ENCODE measurements at places on chromosomes 1 and 21.

GRCh38 chr1:93813076-93813475, 65.9 kb downstream of the DNTTIP2 start:
- no peak for DNase-seq

DNA sequence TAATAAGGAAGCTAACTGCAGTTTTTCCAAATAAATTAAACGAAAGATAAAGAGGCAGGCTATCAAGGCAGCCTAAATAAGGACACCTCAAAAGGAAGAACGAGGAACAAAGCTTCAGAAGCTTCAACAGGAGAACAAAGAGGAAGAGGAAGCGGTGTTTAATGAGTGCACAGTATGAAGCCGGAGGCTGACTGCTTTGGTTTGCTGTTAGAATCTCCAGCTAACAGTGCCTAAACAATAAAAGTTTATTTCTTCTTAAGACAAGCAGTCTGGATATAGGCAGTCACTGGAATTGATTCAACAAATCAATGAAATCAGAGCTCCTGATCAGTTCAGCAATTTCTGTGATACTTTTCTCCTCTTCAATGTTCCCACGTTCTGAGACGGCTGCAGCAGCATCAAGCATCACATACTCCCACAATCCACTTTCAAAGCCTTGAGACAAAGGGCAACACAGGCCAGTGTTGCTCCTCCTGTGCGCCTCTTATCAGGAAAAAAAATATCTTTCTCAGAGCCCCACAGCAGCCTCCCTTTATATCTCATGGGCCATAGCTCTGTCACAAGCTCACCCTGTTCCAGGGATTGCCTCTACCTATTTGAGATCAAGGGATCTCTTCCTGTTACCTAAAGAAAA, 365.6 kb upstream of the ST6GALNAC5 start:
- DNase-seq: no peak

DNA sequence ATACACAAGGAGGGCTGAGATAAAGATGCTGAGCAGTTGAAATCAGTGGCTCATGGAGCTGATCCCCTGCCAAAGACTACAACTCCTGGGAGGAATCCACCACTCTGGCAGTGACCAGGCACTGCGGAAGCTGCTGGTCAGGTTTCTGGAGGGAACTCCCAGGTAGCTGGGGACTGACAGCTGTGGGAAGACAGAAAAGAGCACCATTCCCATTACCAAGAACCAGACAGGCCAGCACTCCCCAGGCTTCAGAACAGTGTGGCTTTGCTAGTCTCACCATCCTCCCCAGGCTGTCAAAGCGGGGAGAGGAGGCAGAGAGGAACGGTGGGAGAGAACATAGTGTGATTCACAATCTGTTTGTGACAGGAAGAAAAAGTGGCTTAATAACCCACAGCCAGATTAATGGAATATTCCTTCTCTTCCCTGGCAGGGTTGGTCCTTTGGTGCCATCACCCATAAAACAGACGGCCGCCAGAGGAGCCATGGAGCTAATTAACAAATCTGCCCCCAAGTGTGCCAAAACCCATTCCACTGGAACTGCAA, 92.1 kb downstream of the MAB21L3 start:
- no peak for DNase-seq

DNA sequence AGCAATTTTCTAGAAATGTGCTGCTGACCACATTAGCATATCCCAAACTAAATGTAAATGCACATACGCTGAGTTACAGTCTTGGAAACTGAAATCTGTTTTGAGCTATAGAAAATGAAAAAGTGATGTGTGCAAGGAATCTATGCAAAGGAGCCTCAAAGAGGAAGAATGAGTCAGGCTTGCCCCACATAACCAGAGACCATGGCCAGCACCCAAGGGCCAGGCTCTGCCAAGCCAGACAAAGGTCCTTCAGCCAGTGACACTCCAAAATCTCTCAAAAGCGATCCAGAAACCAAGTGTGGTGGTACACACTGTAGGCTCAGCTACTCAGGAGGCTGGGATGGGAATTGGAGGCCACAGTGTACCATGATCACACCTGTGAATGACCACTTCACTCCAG, 195.2 kb downstream of the TOMM20 start:
- no peak for DNase-seq

DNA sequence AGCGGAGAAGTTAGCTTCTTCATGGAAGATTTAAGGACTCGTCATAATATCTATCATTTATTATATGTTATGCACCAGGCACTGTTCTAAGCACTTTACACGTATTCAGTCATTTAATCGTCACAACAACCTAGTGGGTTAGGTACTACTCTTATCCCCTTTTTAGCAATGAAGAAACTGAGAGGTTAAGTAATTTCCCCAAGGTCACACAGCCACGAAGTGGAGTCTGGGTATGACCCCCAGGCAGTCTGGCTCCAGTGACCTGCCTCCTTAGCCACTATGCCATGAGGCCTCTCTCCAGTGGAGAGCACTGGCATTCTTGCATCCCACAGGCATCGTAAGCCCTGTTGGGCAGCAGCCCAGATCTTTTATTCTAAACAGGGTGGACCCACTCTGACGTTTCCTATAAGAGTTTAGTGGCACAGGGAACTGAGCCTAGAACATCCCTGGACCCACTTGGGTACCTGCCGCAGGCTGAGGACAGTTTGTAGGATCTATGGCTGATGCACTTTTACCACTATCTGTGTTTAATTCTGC, 123.0 kb downstream of the NAV1 start:
- DNase-seq: no peak

DNA sequence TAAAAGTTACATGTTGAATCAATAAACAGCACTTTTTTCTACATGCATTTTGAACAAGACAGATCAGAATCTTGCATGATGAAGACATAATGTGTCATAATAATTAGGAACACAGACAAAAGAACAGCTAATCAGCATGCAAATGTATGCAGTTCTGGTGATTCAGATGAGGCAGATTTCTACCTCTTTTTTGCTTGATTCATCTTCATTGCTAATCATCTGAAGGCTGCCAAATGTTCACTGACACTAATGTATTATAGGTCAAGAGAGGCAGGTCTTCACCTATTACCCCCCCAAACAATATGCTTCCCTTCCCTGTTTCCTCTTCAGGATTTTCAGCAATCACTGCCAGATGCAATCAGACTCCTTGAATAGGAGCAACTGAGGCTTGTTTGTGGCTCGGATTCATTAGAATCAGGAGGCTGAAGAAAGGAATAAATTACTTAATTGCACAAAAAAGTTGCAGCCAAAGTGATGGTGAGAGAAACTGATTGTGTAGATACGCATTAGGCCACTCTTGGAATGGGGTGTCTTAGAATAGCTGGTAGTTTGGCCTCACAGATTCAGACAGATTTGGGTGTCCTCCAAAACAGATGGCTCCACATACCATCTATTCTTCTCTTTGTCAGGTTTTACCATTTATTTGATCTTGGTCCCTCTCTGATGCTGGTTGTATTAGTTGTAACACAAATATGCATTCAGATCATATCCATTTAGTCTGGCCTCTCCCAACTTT, 275.4 kb downstream of the RPS6KC1 start:
- DNase-seq: no peak

DNA sequence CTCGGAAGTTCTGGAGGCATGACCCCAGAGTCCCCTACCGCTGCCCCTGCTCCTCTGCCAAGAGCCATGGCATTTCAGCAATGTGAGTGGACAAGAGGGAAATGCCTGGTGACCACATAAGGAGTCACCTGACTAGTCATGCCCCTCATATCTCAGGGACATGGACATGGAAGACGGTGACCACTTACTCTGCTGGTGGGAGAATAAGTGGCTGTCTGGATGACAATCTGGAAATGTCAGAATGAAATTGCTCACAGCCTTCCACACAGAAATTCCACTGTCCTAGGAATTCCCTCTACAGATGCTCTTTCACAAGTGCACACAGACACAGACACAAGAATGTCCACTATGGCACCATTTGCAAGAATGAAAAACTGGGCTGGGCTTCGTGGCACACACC, 24.3 kb upstream of the PLEKHG5 start:
- DNase-seq: no peak

DNA sequence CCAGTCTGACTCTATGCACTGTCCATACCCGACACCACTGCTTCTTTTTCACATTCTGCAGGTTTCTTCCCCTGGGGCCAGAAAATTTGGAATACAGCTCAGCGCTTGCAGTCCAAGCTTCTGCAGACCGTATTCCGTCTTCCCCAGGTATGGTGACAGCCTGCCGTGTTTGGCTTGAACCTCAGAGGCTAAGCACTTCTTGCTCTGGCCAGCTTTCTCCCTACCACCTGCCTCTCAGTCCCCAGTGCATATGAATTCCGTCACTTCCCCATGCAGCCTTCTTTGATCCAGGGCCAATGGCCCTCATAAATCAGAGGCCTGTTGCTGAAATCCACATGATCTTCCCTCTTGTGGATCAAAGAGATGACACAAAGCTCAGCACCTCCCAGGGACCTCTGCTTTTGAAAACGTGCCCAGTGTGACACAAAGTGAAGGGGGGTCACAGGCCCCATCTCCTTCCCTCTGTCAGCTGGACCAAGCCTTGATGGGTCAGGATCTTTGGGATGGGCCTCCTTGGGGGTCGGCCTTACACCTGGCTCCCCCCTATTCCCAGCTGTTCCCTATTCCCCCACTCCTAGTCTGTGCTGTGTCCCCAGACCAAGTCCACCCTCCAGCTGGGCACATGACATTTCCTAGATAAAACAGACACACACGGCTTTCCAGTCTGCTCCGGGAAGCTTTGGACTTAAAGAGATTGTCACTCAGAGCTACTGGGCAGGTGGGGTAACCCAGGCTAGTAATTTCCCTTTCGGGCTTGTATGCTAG, 66.6 kb downstream of the HMGB4 start:
- DNase-seq: no peak

DNA sequence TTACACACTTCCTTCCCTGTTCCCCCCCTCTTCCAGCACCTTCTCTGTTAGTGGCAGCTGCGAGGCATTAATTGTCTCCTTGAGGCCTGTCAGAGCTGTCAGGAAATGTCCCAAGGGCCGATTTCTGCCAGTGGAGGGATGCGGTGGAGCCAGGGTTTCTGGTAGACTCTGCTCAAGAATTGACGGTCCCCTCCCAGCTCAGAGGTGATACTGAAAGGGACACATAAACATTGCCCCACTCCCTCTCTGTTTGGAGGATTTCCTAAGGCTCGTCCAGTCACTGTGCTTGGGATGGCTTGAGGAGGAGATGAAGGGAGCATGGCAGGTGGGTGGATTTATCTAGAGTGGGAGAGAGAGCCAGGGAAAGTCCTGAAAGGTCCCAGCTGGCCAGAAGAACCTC, 61.4 kb upstream of the CD34 start:
- no peak for DNase-seq

DNA sequence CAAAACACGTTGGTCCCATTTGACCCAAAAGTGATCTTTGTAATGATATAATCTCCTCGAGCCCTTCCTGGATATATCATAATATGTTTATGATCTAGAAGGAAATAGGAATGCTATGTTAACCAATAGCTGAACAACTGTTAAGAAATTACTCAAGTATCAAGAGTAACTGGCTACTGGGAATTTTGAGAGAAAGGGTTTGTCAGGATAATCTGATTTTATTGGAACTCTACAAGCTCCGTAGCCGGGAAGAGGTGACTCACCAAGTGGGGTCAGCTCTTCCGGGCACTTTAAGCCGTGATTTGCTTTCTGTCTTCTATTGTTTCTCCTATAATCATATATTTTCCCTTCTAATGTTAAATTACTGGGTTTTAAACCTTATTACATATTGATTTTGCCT, 250.5 kb upstream of the POGK start:
- DNase-seq: no peak

DNA sequence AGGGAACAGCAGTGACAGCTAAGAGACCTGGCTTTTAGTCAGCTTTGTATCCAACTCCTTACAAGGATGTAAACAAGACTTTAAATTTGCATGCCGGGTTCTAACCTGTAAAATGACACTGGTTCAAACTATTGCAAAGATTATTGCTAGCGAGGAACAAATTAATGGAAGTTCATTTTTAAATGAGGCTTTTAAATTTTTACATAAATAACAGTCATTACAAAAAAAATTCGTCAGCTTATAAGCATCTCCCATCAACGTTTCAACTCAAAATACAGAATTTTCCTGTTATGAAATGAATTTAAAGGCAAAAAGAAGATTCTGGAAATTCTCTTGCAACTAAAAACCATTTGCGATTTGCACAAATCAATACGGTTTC, 668 bp downstream of the KIF14 start:
- DNase-seq: no peak

- no peak for DNase-seq
These were observed 3.3 kb upstream of the CD1B start for GRCh38 chr1:158334526-158335212.

DNA sequence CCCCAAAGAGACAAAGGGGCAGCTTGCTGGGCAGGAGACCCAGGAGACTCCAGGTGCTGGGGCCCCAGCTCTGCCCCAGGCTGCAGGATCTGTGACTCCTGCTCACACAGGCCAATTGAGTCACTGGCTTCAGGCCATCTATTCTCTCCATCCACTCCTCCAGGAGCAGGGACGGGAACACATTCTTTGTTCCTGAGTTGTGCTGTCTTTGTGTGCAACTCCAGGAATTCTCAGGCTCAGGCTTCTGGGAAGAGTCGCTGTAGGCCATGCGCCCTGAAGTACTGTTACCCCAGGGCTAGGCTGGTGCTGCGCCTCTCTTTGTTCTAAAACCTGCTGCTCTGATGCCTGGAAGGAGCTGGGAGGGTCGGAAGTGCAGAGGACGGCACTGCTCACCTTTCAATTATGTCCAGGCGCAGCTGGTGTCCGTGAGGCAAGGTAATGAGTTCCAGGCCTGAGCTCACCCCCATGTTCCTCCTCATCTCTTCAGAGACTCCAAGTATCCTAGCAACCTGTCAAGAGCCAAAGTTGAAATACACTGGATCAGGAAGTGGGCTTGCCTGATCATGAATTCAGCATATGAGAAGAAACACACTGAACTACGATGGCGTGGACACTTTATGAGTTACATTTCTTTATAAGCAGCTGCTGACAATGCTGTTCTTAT, 105.9 kb downstream of the BCAR3 start:
- peak; percentile 61 for DNase-seq

DNA sequence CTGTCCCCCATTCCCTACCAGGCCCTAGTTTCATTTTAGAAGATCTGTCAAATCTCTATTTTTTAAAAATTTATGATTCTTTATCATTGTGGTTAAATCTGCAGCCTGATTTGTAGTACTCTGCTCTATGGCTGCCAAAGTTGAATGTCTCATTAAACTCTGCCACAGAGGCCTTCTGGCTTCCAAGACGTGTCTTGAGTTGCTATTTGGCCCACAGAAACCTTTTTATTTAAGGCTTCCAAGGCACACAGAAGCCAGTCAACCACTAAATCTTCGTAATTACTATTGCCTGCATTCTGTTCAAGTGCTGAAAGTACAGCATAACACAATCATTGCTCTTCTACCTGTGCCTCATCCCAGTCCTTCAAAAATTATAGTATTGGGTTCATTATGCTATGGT, 971.0 kb downstream of the NCAM2 start:
- no peak for DNase-seq

GRCh38 chr1:19081218-19081893, 124.9 kb upstream of the IFFO2 start:
- DNase-seq: peak; percentile 12

Data from left hindlimb (tissue), 1 donor.